Breast epithelium (tissue), 4 donors: ENCODE measurements at places on chromosomes 4 and X. TPM values are rescaled to one million over a fixed set of nuclear protein-coding genes. Genes with fewer than 3 reads are reported as not detected.

GRCh38 chrX:25858273-25858880, 279.8 kb upstream of the MAGEB18 start:
- peaks cover 10% of the 10 kb centered on the region for H3K27me3 ChIP-seq
- no peak for DNase-seq
- H3K4me1 ChIP-seq, result no peaks in the 10 kb centered on the region

DNA sequence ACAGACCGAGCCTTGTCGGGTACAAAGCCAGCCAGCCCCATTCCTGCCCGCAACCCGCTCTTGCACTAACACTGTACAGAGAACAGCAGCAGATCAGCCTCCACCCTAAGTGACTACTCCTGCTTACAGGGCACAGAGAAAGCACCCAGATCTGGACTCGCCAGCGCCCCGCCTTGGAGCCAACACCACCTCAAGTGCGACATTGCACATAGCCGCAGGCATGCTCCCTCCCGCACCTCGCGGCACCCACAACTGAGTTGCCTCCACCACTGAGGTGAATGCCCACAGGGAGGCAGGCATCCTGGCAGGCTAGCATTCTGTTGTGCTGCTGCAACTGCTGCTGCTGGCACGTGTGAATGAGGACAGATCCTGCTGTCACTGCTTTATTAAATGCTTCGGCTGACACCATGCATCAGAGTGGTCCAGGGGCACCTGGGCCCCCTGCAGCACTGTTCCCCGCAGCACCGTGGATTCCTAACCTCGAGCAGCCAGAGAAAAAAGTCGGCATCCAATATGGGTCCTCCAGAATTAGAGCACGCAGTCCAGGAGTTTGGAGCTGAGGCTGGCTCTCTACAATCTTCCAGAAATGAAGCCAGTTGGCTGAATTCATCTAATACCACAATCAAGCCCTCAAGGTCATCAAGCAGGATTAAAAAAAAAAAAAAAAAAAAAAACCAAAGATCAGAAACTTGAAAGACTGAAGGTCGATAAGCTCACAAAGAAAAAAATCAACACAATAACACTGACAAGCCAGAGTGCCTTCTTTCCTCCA, 352.9 kb downstream of the GASK1B start:
- DNase-seq, result no peak
- H3K27me3 ChIP-seq, result no peaks in the 10 kb centered on the region
- H3K4me1 ChIP-seq, result no peaks in the 10 kb centered on the region
- no peak overlapping the region for H3K27ac ChIP-seq
- no peak overlapping the region for H3K4me3 ChIP-seq

CDX4 gene
- total RNA-seq, result not detected

DNA sequence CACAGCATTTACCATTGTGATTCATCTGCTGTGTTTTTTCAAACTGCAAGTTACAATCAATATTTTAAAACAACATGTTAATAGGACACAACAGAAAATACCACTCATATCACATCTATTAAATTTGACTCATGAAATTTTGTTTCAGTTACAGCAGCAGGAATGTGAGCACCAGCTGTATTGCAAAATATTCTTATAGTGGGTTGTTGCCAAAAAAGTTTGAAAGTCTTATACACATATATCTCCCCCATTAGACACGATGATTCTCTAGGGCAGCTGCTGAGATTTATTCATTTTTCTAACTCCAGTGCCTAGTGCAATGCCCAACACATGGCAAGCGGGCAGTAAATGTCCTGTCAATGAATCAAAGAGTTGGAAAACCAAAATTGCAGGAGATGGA, 26.6 kb upstream of the NKX3-2 start:
- H3K27me3 ChIP-seq, result no peaks in the 10 kb centered on the region
- H3K4me1 ChIP-seq, result no peaks in the 10 kb centered on the region
- H3K27ac ChIP-seq, result no peak overlapping the region
- no peak overlapping the region for H3K4me3 ChIP-seq
- no peak for DNase-seq

MUC7 gene
- total RNA-seq, result not detected

DNA sequence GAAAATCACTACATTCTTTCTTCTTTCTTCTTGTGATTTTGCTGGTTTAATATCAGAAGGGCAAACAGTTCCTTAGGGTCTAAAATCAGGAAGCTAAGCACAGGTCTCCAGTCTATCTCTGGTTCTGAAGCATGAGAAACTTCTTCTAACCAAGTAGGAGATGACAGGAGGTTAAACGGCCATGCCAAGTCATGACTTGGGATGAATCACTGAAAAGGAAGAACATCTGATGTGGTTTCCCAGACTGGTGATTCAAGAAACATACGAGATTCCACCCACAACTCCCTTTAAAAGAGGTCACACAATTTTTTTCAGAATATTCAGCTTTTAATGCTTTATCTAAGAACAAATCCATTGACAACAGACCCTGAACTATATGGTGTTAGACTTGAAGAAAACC, 684.0 kb upstream of the PRKX start:
- no peaks in the 10 kb centered on the region for H3K27me3 ChIP-seq
- no peak for DNase-seq
- H3K27ac ChIP-seq, result no peak overlapping the region
- H3K4me1 ChIP-seq, result no peaks in the 10 kb centered on the region
- H3K36me3 ChIP-seq, result no peaks in the 10 kb centered on the region

DNA sequence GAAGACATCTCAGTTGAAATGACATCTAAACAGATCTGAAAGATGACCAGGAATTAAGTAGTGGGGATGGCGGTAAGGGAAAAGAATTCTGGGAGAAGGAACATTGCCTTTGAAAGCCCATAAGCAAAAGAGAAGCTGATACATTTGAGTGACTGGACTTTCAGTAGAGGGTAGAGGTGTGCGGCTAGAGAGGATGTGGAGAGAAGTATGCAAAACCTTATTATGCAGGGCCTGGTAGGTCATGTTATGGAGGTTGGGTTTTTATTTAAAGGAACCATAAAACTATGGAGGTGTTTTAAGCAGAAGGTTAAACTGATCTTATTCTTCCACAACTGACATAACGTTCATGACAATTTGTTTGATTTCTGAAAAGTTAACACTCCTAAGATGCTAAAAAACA, 36.3 kb downstream of the RPS6KA3 start:
- no peak for DNase-seq
- no peaks in the 10 kb centered on the region for H3K36me3 ChIP-seq
- no peaks in the 10 kb centered on the region for H3K4me1 ChIP-seq
- no peaks in the 10 kb centered on the region for H3K27me3 ChIP-seq
- no peak overlapping the region for H3K4me3 ChIP-seq
- no peak overlapping the region for H3K27ac ChIP-seq

DNA sequence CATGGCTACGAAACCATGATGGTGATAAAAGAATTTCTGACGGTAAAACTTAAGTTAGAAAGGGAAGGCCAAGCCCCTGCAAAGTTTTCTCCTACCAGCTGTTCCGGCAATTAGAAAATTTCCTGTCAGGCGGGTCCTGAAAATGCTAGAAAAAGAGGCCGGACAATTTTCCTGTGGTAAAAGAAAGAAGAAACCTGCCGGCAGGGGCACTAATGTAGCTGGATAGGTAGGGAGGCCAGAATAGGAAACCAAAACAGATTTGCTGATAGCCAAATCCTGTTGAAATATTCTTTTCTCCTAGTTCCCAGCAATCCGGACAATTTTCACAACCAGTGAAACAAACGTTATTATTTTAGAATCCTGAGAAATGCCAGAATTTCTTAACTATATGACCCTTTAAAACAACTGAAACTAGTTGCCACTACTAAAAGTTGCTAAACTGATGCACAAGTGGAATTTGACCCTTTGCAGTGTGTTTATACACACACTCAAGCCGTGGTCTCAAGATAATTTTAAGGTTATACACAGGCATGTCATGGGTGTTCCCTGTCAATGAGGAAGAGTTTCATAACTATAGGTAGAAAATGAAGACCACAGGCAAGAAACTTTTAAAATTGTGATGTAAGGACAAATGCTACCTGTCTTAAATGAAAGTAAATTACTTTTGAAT, 47.7 kb downstream of the RPS6KA3 start:
- H3K4me1 ChIP-seq, result no peaks in the 10 kb centered on the region
- H3K27me3 ChIP-seq, result no peaks in the 10 kb centered on the region
- no peak overlapping the region for H3K4me3 ChIP-seq
- no peak overlapping the region for H3K27ac ChIP-seq
- no peaks in the 10 kb centered on the region for H3K36me3 ChIP-seq
- no peak for DNase-seq

DNA sequence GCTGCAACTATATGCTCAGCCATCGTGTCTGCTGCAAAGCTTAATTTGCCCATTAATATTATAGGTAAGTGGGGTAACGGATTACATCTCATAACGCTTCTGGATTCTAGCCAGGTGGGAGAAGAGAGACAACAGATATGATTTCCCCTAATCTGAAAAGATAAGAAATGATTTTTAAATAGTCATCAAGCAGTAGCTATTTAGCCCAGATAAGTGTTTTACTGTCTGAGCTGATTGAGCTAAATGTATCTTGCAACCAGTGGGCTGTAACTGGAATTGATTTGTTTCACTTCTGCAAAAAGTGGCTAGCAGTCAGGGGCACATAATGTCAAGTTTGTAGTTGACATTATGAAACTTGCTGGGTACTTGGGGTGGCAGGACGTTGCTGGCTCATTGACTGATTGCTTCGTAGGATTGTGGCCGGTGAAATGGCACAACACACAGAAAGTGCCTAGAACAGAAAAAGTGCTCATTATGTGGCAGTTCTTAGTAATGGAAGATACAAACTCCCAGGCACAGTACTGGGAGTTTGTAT, 18.5 kb downstream of the LAP3 start:
- no peak for DNase-seq
- no peak overlapping the region for H3K27ac ChIP-seq
- no peak overlapping the region for H3K4me3 ChIP-seq
- no peaks in the 10 kb centered on the region for H3K27me3 ChIP-seq
- H3K4me1 ChIP-seq, result no peaks in the 10 kb centered on the region

- H3K4me3 ChIP-seq, result no peak overlapping the region
- H3K36me3 ChIP-seq, result no peaks in the 10 kb centered on the region
- no peaks in the 10 kb centered on the region for H3K4me1 ChIP-seq
- DNase-seq, result no peak
- peaks cover 20% of the 10 kb centered on the region for H3K27me3 ChIP-seq
Measured at GRCh38 chrX:65920620-65921019, 119.3 kb downstream of the VSIG4 start.

DNA sequence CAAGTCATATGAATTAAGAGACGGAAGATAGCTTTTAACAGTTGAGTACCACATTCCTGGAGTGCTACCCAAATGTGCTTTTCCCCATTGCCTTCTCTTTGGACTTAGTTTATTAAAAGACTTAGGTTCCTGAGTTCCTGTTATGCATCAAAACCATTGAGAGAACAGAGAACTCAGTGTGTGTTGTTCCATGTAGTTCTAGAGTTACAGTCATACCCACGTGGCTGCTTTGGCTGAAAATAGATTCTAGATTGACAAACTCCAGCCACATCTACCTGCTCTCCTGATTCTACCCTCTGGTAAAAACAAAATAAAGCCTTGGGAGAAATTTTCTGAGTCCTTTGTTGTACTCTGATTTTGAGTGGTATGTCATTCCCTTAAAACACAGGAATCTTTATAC, 385.4 kb downstream of the IL15 start:
- H3K36me3 ChIP-seq, result no peaks in the 10 kb centered on the region
- H3K4me3 ChIP-seq, result no peak overlapping the region
- H3K27me3 ChIP-seq, result no peaks in the 10 kb centered on the region
- no peak overlapping the region for H3K27ac ChIP-seq

DNA sequence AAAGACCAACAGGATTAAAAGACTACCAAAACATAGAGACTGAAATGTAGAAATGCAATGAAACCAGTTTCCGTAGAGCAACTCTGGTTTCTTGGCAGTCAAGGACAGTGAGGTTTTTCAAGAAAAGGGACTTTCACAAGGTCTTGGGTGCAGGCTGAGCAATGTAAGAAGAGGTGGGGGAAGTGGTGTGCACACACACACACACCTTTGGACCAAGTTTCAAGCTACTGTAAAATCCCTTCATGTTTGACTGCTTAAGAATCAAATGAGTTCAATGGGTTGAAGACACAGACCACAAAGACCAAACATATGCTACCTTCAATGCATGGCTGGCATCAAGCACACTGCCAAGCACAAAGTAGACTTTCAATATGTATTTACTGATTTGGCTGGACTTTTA, 17.8 kb upstream of the MCF2 start:
- H3K27ac ChIP-seq, result no peak overlapping the region
- no peaks in the 10 kb centered on the region for H3K27me3 ChIP-seq
- no peak overlapping the region for H3K4me3 ChIP-seq
- no peaks in the 10 kb centered on the region for H3K4me1 ChIP-seq
- no peak for DNase-seq

EREG gene
- 7.6 TPM for total RNA-seq

GRCh38 chr4:153577053-153577452, 107.0 kb upstream of the TLR2 start:
- H3K27me3 ChIP-seq, result no peaks in the 10 kb centered on the region
- no peak overlapping the region for H3K4me3 ChIP-seq
- peaks cover 4% of the 10 kb centered on the region for H3K4me1 ChIP-seq
- H3K36me3 ChIP-seq, result no peaks in the 10 kb centered on the region

DNA sequence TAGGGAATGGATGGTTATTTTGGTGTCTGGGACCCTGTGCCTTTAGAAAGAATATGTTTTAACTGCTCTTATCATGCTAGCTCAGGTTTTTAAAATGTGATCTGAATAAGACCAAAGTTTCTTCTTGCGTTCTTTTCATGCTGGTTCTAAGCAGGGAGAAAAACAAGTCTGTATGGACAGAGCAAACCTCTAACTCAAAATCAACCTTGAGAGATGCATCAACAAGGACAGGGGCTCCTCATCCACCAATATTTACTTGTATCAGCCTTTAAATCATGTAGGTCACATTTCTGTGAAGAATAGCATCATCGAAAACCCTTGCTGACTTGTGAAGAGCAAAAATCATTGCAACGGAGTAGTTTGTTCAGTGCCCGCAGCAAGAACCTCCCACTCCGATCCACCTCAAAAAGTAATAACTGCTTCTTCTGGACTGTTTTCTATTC, 1.2 kb downstream of the ATP10D start:
- H3K27ac ChIP-seq, result peak overlapping the region; percentile 91
- DNase-seq, result no peak
- H3K36me3 ChIP-seq, result no peaks in the 10 kb centered on the region
- H3K4me1 ChIP-seq, result no peaks in the 10 kb centered on the region
- H3K27me3 ChIP-seq, result no peaks in the 10 kb centered on the region

GRCh38 chrX:131747173-131747572, 203.3 kb downstream of the OR13H1 start:
- peak overlapping the region; percentile 54 for H3K4me3 ChIP-seq
- no peaks in the 10 kb centered on the region for H3K27me3 ChIP-seq
- DNase-seq, result no peak
- H3K36me3 ChIP-seq, result no peaks in the 10 kb centered on the region
- no peaks in the 10 kb centered on the region for H3K4me1 ChIP-seq

DNA sequence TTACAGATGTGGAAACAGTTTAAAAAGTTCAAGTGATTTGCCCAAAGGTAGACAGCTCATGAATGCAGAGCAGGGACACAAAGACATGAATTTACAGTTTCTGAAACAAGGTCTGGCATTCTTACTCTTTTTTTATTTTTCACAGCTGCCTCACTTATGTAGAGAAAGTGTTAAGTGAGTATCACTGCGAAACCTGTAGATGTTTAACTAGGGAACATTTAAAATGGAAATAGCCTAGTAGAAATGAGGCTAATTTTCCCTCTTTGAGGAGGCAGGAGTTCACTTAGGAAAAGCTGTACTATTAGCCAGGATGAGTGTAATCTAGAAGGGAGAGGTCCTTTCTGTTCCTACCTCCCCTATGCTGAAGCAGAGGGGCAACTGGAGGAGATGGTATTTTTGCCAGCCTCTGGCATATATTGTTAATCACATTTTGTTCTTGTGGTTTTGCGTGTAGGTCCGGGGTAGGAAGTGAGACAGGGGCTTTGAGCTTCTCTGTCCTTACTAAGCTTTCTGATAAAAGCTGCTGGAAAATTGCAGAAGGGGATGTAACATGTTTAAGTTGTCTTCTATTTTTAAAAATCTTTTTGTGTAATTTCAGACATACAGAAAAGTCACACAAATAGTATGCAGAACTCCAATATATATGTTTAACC, 492.8 kb upstream of the NR3C2 start:
- no peaks in the 10 kb centered on the region for H3K4me1 ChIP-seq
- H3K27ac ChIP-seq, result no peak overlapping the region
- no peak for DNase-seq
- no peak overlapping the region for H3K4me3 ChIP-seq
- no peaks in the 10 kb centered on the region for H3K36me3 ChIP-seq
